ENCODE measurements at places on chromosomes 4 and X. TPM values are rescaled to one million over a fixed set of nuclear protein-coding genes. Genes with fewer than 3 reads are reported as not detected.

The SLC2A9 gene
- total RNA-seq: 2.3 TPM

GRCh38 chr4:126057371-126057770 lies 742.6 kb downstream of the FAT4 start:
- H3K4me3 ChIP-seq: no peak overlapping the region
- H3K36me3 ChIP-seq: no peaks in the 10 kb centered on the region
- no peak overlapping the region for H3K27ac ChIP-seq
- DNase-seq: no peak
- H3K27me3 ChIP-seq: no peaks in the 10 kb centered on the region
- no peaks in the 10 kb centered on the region for H3K4me1 ChIP-seq

DNA sequence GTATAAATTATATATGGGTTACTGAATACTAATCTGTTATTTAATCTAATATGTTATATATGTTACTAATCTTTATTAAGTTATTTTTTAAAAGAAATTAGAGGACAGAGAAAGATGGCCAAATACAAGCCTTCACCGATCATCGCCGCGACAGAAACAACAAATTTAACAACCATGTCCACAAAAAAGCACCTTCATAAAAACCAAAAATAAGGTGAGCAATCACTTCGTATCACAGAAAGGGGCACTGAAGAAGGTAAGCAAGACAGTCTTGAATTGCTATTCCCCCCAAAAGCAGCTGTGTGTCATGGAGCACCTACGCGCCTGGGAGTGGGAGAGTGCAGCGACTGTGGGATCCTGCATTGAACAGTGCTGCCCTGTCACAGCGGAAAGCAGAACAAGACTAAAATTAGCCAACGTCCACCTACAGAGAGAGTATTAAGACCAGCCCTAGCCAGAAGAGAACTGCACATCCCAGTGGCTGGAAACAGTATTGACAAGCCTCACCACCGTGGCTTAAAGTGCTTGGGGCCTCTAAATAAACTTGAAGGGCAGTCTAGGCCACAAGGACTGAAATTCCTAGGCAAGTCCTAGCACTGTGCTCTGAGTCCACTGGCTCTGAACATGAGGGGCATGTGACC lies 38.5 kb downstream of the LRBA start:
- no peak for DNase-seq
- no peaks in the 10 kb centered on the region for H3K36me3 ChIP-seq
- H3K4me1 ChIP-seq: no peaks in the 10 kb centered on the region
- no peak overlapping the region for H3K27ac ChIP-seq
- no peak overlapping the region for H3K4me3 ChIP-seq
- H3K27me3 ChIP-seq: no peaks in the 10 kb centered on the region

DNA sequence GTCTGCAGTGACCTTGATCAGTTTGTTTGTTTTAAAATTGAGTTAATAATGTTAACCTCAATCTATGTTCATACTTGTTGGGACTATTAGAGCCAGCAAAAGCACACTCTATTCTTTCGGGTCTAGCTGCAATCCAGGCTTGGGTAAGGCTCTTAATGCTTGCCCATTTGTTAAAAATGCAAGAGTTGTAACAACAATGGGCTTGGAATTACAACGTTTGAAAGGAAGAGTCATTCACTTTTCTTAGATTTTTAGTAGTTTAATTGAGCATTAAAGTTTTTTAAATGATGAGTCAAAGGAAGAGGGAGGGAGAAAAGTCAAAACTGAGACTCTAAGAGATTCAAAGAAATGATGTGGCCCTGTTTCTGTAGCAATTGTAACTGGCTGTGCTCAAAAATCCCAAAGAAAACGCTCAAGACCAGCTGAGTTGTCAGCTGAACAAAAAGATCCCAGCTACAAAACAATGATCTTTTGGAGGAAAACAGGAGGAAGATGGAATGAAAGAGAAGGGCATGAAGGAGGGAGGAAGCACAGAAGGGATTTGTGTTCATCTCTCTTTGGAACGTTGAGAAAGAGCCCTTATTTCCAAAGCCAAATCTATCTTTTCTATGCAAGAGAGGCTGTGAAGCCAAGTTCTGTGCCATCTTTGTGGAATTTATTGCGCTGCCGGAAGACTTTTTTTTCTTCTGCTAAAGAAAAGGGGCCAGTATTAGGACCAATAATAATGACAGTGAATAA lies 5.5 kb downstream of the SCD5 start:
- H3K27me3 ChIP-seq: no peaks in the 10 kb centered on the region
- no peaks in the 10 kb centered on the region for H3K36me3 ChIP-seq
- no peak overlapping the region for H3K4me3 ChIP-seq
- H3K4me1 ChIP-seq: no peaks in the 10 kb centered on the region

GRCh38 chr4:2081540-2081939 lies 22.4 kb downstream of the NAT8L start:
- no peaks in the 10 kb centered on the region for H3K4me1 ChIP-seq
- H3K36me3 ChIP-seq: no peaks in the 10 kb centered on the region
- DNase-seq: no peak

DNA sequence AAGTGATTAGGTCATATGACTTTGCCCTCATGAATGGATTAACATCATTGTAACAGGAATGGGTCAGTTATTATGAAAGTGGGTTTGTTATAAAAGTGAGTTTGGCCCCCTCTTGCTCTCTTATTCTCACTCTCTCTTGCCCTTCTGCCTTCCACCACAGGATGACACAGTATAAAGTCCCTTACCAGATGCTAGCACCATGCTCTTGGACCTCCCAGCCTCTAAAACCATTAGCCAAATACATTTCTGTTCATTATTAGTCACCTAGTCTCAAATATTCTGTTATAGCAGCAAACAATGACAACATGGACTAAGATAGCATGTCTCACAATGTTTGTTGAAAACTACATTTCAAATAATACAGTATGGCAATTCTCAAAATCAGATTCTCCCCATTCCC lies 59.7 kb downstream of the RWDD4 start:
- no peak overlapping the region for H3K27ac ChIP-seq
- no peak for DNase-seq
- H3K4me1 ChIP-seq: no peaks in the 10 kb centered on the region
- no peaks in the 10 kb centered on the region for H3K27me3 ChIP-seq

GRCh38 chr4:11614426-11614825 lies 185.7 kb upstream of the HS3ST1 start:
- H3K4me3 ChIP-seq: no peak overlapping the region
- H3K4me1 ChIP-seq: no peaks in the 10 kb centered on the region
- no peak for DNase-seq
- no peak overlapping the region for H3K27ac ChIP-seq
- no peaks in the 10 kb centered on the region for H3K27me3 ChIP-seq
- H3K36me3 ChIP-seq: no peaks in the 10 kb centered on the region

DNA sequence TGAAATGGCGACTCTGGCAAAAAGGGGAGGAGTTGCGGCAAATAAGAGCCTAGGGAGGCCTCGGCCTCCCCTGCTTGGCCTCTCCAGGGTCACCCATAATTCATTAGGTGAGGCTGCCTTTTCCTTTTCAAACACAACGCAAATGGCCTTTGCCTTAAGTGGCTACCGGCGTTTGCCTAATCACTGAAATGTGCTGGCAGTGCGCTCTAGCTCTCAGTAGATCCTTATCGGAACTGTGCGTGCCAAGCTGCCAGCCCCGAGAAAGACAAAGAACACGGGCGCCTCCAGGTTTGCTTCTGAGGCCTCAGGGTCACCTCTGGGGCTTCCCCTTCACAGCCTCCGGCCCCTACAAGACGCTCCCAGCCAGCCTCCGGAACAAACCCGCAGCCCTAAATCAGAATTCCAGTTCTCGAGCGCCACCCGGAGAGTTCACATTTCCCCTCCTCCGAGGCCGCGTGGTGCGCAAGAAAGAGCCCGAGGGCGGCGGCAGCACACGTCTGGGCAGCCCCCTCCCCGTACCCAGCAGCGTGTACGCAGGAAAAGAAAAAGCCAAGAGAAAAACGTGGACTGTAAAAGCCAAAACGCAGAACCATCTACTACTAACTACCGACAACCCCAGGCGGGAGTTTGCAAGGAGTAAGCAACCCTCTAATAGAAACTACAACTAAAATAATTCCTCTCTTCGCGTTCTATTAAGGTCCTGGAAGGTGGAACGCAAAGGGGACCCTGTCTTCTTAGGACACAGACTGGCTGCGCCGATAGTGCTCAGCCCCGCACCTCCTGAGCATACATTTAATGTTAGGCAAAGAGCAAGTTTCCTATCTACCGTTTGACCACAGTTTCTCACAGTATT lies 76.5 kb upstream of the BCOR start:
- H3K36me3 ChIP-seq: no peaks in the 10 kb centered on the region
- no peaks in the 10 kb centered on the region for H3K27me3 ChIP-seq
- no peaks in the 10 kb centered on the region for H3K4me1 ChIP-seq
- no peak for DNase-seq

Data from fibroblast of lung (primary cell).